Activated naive CD4-positive, alpha-beta T cell treated with anti-CD3 and anti-CD28 coated beads for 36 hours (primary cell): ENCODE measurements at places on chromosomes 1 and 21. TPM values are rescaled to one million over a fixed set of nuclear protein-coding genes. Genes with fewer than 3 reads are reported as not detected.

DNA sequence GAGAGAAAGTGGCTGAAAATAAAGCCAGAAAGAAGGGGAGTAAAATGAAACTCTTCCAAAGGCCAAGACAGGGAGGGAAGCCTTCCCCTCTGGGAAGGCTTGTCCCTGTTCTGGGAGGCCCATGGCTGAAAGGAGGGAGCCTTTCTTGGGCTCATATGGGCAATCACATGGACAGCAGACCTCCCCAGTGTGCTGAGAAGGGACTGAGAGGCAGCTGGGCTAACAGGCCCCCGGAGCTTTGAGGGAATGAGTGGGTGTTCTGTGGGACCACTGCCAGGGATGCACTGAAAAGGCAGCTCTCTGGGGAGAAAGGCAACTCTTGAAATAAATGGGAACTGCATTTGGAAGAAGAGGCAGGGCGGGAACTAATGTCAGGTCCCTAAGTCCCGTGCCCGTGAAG, 39.1 kb downstream of the KANK4 start:
- H3K27me3 ChIP-seq, result no peaks in the 10 kb centered on the region
- H3K4me3 ChIP-seq, result no peak overlapping the region
- no peak overlapping the region for H3K27ac ChIP-seq

GRCh38 chr1:36864182-36864822, 170.0 kb downstream of the GRIK3 start:
- no peak overlapping the region for H3K27ac ChIP-seq
- DNase-seq, result peak; percentile 41
- peaks cover 2% of the 10 kb centered on the region for H3K27me3 ChIP-seq
- H3K4me1 ChIP-seq, result no peaks in the 10 kb centered on the region
- H3K4me3 ChIP-seq, result no peak overlapping the region

GRCh38 chr1:86502721-86503405, 34.1 kb downstream of the CLCA1 start:
- H3K27ac ChIP-seq, result no peak overlapping the region
- peaks cover 7% of the 10 kb centered on the region for H3K27me3 ChIP-seq
- H3K4me3 ChIP-seq, result peak overlapping the region; percentile 73
- no peaks in the 10 kb centered on the region for H3K36me3 ChIP-seq
- peaks cover 7% of the 10 kb centered on the region for H3K4me1 ChIP-seq

- peaks cover 26% of the 10 kb centered on the region for H3K27me3 ChIP-seq
- H3K4me1 ChIP-seq, result peaks cover 8% of the 10 kb centered on the region
- H3K27ac ChIP-seq, result no peak overlapping the region
- DNase-seq, result no peak
Measured at GRCh38 chr1:208131621-208132286, 112.4 kb downstream of the PLXNA2 start.

DNA sequence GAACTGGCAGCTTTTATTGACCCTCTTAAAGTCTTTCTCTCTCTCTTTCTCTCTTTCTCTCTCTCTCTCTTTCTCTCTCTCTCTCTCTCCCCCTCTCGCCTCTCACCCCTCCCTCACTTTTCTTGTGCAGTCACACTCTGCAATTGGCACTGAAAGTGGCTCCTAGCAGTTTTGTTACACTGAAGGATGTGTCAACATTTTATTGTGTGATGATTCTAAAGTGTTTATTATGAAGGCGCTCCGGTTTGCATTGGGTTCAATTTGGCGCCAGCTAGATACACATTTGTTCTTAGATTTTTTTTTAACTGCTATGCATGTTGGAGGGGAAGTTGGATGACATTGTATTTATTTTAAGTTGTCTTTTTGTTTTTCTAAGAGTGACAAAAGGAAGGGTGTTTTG, 64.0 kb upstream of the CHRM3 start:
- no peak overlapping the region for H3K27ac ChIP-seq
- H3K36me3 ChIP-seq, result no peaks in the 10 kb centered on the region
- DNase-seq, result no peak
- H3K27me3 ChIP-seq, result peaks cover 8% of the 10 kb centered on the region
- no peaks in the 10 kb centered on the region for H3K4me1 ChIP-seq

DNA sequence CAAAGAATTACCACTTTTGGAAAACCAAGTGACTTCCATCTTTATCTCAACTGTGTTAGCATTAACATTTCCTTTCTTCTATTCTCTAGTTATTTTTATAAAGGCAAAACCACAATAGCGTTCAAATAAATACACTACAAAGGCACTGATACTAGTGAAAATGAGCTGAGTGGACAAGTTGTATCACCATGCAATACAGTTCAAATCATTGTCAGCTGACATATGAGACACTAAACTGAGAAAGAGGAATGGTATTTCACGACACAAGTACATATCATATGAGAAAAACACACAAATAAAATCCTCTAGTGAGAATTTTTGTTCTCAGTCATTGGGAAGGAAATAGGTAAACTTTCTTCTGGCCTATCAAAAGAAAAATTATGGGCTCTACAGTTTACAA, 26.2 kb downstream of the ENAH start:
- no peak overlapping the region for H3K27ac ChIP-seq
- peaks cover 12% of the 10 kb centered on the region for H3K27me3 ChIP-seq
- H3K36me3 ChIP-seq, result no peaks in the 10 kb centered on the region
- no peaks in the 10 kb centered on the region for H3K4me1 ChIP-seq
- DNase-seq, result no peak

Gene ATP1A4
- not detected for total RNA-seq
